ENCODE measurements at places on chromosomes 3 and 15. TPM values are rescaled to one million over a fixed set of nuclear protein-coding genes. Genes with fewer than 3 reads are reported as not detected.

GRCh38 chr3:74210739-74211138 lies 403.7 kb downstream of the CNTN3 start:
- no peak for DNase-seq

GRCh38 chr15:41809526-41810220 lies 18.2 kb upstream of the JMJD7 start:
- peak; percentile 45 for DNase-seq

- no peak for DNase-seq
Observed at GRCh38 chr3:20878691-20879090, 692.7 kb upstream of the SGO1 start.

GRCh38 chr3:52835766-52836470 lies 1.1 kb upstream of the MUSTN1 start:
- DNase-seq: no peak

CLEC3B gene
- total RNA-seq: 0.20 TPM
